ENCODE measurements at places on chromosomes 2 and 18.

GRCh38 chr2:193303464-193303863, 1108.7 kb upstream of the TMEFF2 start:
- DNase-seq = no peak

- DNase-seq = no peak
These were observed 1.0 kb upstream of the ANKRD62 start for GRCh38 chr18:12092398-12093229.

DNA sequence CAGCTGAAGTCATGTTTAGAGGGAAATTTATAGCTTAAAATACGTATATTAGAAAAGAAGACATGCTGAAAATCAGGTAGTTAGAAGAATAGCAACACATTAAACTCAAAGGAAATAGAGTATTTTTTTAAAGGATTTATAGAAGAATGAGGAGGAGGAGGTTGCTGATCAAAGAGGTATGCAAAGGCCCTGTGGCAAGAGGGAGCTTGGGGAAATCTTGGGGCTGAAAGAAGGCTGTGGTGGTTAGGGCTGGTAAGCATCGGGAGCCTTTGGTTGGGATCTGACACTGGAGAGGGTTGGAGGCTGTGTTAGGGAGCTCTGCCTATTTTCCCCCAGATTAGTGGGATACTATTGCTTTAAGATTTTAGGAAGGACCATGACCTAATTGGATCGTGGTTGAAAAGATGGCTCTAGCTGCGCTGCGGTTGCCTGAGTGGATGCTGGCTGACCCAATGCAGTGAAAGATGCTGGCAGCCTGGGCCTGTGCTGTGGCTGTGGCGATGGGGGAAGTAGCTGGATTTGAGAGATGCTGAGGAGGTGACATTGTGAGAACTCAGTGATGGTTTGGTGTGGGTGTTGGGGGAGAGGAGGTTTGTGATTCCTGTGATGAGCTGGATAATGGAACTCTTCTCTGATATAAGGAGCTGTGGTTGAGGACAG, 11.7 kb downstream of the DGKD start:
- DNase-seq = no peak

GRCh38 chr18:68757126-68757525, 40.8 kb upstream of the CCDC102B start:
- no peak for DNase-seq

DNA sequence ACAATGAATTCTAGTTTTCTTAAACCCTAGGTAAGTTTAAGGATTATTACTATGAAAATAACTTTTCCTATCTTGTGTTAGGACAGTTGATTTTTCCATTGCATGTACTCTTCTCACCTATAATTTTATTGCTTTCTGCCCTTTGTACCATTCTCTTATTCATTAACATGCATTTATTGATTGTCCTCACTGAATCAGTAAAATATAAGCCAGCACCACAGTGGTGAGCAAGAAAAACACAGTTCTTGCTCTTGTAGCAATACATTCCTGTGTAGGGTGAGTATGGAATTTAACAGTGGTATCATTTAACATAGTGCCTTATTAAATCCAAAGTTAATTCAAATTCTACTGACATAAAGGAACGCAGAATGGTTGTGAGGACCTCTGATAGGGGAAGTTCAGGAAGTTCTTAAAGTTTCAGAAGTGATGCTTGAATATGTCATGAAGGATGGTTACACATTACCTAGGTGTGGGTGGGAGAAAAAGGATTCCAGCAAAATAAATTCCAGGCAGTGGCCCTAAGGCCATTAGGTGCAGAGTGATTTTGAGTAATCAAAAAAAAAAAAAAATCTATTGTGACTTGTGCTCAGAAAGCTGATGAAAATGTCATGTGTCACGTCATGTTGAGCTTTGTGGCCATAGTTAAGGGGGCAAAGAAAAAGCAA, 104.7 kb upstream of the DSEL start:
- no peak for DNase-seq

DNA sequence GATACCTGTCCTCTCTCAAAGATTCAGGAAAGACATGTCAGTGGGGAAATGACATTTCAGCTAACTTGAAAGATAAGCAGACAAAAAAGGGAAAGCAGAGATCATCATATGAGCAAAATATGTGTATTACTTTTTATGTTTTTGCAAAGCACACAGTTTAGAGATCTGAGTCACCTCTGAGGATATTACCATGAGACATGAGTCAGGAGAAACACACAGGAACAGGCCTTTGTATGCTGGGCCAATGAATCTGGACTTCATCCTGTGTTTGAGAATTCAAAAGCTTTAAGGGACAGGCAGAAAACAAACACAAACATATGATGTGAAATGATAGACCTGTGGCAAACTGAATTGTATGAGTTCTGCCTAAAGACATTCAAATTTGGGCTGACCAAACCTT, 306.0 kb upstream of the EPC2 start:
- no peak for DNase-seq

DNA sequence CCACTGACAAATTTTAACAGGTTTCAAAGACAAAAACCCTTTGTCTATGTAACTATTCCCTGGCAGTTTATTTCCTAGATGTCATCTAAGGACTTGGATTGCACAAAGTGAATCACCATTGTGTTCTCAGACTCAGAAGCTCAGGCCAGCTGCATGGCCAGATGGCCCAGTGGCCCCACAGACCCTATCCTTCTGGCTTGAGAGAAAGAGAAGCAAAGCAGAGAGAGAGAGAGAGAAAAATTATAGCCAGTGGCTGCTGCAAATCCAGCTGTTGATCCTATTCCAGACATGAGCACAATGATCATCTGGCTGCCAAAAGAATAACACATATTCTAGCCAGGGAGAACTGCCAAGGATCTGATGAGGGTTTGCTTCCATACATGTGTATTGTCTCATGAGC, 25.8 kb downstream of the CTLA4 start:
- DNase-seq = no peak

DNA sequence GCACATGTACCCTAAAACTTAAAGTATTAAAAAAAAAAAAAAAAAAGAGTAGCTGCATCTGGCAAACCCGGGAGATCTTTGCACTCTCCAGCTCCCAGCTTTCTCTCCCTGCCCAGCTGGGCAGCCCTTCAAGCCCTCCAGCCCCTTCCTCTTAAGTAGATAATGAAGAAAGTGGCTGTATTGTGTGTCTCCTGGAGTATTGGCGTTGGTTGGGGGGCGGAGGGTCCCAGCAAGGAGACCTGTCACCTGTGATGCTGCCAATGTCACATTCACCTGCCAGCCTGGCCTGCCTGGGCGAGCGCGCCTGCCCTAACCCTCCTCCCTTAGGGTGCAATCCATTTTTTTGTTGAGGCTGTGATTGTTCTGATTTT, 2.0 kb downstream of the C2orf72 start:
- no peak for DNase-seq

DNA sequence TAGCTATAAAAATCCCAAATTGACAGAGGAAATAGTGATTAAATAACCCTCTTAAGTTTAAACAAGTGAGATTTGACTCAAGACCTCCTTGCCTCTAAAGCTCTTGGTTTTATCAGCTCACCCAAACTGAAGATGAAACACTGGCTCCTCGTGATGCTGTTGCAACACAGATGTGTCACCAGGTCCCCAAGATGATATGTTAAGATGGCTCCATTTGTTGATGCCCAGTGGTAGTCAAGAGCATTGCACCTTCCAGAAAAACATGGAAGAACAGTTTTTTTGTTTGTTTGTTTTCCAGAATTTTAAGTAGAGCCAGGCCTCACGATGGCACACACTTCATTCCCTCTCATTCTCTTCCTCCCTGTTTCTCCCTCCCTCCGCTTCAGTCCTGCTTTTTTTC, 399.8 kb downstream of the TXNL1 start:
- no peak for DNase-seq

- no peak for DNase-seq
These were observed 122.4 kb downstream of the SETBP1 start for GRCh38 chr18:44803019-44803650.

- DNase-seq = no peak
These were observed 32.6 kb upstream of the CHMP1B start for GRCh38 chr18:11818486-11819203.
